IPS DF 6.9 (cell line): ENCODE measurements at places on chromosomes 2 and 18.
A peak's percentile ranks its signal among the peaks of the same experiment; 100 is the strongest.

GRCh38 chr2:68594674-68595492, 48.5 kb upstream of the PROKR1 start:
- peak; percentile 18 for DNase-seq

DNA sequence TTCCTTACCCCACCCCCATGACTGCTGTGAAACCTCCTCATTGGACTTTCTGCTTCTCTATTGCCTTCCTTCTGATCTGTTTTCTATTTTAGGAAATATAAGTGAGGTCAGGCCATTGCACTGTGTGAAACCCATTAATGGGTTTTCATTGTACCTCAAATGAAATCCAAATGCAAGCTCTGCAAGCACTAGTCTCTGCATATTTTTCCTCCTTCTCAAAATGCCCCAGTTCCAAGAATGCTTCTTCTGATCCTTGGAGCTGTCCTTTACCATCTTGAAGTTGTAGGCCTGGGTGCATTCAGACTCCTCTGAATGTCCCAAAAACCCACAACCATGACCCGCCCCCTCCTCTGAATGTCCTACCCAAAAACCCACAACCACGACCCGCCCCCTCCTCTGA, 8.2 kb downstream of the IL1A start:
- DNase-seq = no peak

- no peak for DNase-seq
Measured at GRCh38 chr2:223046470-223047040, 5.4 kb upstream of the KCNE4 start.

GRCh38 chr2:196987649-196988364, 61.3 kb upstream of the PGAP1 start:
- DNase-seq = no peak

- DNase-seq = no peak
Measured at GRCh38 chr2:33477473-33478468, 1.3 kb downstream of the RASGRP3 start.

- DNase-seq = no peak
Measured at GRCh38 chr2:57888463-57888862, 158.1 kb upstream of the VRK2 start.

GRCh38 chr2:239961662-239962613, 63.2 kb downstream of the NDUFA10 start:
- DNase-seq = no peak

DNA sequence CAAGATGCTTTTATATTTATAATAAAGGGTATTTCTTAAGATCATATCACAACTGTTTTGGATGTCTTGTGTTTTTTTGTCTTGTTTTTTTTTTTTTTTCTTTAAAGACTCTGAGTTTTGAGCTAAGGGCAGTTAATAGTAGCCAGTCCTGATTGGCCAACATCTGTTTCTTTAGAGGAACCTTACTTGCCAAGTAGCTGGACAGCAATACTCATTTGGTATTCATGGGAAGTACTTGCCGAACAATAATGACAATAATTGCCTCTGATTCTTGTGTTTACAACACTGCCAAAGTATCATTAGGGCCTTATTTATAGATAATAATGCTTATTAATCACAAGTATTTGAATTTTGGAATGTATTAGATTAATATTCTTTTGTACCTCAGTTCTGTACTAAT, 17.1 kb upstream of the POU3F3 start:
- DNase-seq = no peak

- no peak for DNase-seq
Measured at GRCh38 chr18:75223687-75224347, 13.2 kb downstream of the TSHZ1 start.

DNA sequence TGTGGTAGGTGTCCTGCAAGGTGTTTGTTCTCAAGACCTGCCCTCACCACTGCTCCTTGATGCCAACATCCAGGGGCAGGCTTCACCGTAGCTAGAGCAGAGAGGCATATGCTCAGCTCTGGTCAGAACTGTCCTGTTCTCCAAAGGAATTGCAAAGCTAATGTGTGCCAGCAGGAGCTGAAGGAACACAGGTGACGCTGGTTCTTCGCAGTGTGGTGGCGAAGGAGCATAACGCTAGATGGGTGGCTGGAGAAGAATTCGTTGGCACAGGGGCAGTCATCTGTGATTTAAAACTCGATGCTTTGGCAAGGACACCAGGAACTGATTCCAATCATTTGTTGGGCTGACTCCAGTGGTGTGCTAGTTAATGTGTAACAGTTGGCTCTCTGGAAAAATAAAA, 11.4 kb upstream of the PER2 start:
- no peak for DNase-seq

DNA sequence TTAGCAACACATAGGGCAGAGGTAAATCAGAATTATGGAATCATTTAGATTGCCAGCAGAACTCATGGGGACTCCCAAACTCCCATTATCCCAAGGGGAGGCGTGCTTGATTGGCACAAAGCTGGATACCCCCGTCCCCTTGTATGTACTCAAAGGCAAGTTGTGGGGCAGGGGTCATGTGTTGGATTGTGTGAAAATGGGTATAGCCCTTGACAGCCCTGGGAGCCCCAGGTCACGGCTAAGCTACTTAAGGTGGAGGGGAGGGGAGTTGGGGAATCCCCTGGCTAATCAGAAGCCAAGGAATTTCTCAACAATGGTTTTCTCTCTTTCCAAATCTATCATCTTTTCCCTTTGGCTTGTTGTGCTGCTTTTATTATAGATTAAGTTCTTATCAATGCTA, 32.7 kb downstream of the CLIP4 start:
- DNase-seq = no peak

GRCh38 chr2:28356095-28356911, 36.4 kb upstream of the FOSL2 start:
- no peak for DNase-seq

DNA sequence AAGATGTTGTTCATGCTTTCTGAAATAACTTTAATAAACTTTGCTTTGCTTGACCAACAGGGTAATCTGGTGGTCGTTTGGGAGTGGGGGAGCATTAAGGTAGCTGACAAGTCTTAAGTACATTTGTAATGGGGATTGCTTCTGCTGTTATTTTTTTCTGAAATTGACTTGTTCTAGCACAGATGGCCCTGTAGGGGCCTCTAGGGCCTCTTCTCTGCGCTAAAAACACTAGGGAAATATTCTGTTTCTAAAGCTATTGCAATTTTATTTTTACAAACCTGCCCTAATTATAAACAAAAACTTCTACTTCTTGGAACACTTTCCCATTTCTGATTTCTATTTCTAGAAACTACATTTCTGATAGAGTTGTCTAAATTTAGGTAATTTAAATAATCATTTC, 191.3 kb upstream of the KCNJ3 start:
- no peak for DNase-seq

- DNase-seq = no peak
Measured at GRCh38 chr18:31213641-31214040, 51.0 kb upstream of the DSC1 start.

GRCh38 chr2:148876595-148877402, 1.8 kb downstream of the KIF5C start:
- no peak for DNase-seq

DNA sequence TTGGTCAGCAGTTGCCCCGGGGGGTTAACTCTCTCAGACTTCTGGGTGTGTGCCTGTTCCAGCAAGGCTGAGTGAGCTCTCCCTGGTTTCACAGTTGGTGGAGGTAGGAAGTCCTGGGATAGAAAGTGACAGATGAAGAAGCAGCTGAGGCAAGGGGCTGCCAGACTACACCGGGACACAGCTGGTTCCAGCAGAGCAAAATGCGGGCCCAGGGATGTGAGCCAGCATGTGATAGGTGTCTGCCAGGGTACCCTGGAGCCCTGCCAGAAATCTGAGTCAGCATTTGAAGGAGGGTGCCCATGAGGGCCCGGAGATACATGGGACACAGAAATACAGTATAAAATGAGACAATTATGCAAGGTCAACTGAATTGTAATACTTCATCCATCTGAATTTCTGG, 79.3 kb upstream of the LGALSL start:
- DNase-seq = no peak

DNA sequence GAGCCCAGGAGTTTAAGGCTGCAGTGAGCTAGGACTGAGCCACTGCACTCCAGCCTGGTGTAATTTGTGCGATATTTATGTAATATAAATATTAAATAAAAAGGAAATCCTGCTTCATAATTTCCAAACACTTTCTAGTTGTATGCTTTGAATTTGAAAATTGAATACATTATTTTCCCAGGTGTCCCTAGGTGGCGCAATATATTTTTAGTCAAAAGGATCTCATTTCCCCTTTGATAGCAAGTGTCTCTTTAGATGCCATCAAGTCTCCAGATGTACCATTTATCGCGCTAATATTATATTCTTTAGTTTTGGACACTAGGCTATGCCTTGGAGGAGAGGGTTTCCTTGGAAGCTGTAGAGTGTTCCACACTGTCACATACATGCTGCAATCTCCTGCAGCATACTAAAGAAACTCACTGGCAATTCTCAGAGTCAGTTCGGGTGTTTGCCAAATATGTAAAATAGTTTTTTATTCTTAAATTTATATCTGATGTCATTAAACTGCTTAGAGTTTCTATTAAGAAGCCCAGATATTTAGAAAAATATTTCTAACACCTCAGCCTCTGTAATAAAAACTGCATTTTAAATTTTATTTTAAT, 5.6 kb upstream of the WDR7 start:
- DNase-seq = no peak

DNA sequence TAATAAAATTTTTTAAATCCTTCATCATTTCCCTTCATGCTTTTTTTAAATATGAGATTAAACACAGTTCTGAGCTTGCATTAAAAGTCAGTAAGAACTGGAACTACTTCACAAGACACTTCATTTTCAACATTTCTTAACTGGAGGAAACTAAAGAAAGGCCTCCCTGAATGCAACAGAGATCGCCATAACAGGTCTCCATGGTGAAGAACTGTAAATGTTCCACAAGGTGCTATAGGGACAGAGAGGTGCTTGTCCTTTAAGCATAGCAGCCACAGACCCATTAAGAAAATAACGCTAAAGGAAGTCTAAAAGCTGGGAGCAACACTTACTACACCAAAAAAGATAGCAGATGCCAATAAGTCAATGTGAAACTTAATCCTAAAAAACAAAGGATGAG, 8.5 kb downstream of the STAM2 start:
- DNase-seq = no peak

DNA sequence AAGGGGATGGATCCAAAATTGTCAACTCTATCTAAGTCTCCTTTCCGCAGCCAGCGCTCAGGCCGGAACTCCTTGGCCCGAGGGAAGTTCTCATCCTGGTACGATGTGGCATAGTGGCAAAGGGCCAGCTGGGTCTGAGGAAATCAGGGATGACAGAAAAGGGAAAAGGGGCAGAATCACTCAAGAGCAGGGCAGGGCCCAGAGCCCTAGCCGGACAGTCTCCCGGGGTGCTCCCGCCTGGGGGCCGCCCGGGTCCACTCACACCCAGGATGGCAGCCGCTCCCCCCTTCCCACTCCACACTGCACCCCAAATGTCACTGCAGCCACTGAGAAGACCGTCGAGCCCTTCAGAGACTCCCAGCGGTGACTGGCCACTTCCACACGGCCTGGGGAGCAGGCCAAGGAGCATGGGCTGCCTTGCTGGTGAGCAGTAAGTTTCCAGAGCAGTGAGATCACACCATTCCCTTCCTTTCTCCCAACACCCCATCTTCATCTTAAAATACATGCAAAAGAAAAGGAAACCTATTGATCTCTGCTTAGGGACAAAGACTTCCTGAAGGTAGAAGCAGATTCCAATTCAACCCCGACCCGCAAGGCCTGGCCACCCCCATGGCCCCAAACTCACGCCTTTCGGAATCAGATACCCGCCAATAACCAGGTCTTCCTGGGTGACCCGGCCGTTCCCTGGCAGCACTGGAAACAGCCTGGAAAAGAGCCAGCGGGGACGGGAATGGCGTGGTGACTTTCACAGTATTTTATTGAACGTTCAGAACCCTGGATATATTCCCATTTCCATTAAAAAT, 26.7 kb downstream of the CYP27C1 start:
- DNase-seq = no peak

- no peak for DNase-seq
Measured at GRCh38 chr2:68710336-68710735, 24.3 kb upstream of the ARHGAP25 start.

GRCh38 chr2:233413046-233413445, 58.8 kb downstream of the DGKD start:
- DNase-seq = no peak

DNA sequence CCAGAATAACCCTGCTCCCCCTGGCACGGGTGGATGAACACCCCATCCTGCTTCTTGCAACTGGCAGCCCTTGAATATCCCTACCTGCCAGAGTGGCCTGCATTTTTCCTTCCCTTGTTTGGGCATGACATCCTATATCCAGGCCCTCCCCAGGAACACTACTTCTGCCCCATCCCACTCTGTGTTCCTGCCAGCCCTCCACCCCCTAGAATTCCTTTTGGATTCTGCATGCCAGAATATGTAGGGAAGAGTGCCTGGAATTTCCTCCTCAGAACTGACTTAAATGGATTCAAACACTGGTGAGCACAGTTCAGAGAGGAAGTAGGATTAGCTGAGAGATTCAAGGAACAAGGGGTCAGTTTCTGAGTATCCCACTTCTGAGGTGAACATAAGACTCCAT, 123.5 kb upstream of the PELI1 start:
- DNase-seq = no peak

- no peak for DNase-seq
Measured at GRCh38 chr2:19312949-19313348, 45.5 kb downstream of the OSR1 start.

DNA sequence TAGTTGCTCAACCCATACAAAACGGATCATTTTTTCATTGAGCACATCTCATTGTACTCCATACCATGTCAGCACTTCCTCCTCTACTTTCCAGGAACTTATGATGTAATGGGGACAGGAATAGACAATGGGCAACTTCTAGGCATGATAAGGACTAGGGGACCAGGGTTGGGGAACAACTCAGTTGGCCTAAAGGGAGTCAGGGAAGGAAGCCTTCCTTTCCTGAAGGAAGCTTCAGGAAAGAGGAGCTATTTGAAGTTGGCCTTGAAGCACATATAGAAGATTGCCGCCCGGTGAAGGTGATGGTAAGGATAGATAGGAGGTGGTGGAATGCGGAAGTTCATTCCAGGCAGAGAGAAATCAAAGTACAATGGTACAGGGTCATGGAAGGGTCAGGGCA, 283.9 kb downstream of the SLC8A1 start:
- no peak for DNase-seq

DNA sequence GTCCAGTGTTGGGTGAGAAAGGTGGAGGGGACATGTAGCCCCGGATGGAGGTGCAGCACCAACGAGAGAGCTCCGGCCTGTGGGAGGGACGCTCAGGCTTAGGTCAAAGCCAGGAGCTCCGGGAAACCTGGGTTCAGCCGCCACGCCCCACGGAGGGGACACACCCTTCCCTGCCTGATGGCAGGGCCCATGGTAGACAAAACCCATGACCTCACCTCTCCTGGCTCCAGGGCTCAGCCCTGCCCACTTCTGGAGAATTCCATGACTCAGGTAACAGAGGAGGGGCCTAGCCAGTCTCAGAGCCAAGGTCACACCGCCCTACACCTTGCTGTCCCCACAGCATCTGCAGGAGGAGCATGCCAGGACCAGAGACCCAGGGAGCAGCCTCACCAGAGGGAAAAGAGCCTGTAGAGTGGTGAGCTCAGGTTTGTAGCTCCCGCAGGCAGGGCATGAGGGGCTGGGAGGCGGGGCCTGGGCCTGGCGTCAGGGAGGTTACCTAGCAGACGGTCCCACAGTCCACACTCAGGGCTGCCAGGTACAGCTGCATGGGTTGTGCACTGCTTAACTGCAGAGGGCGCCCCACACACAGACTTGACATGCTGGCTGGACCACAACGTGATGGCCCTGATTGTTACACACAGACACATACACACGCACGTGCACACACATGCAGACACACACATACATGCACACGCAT, 70.8 kb upstream of the SMAD7 start:
- peak; percentile 68 for DNase-seq
